ENCODE measurements at places on chromosomes 7 and 10.

GRCh38 chr7:153682628-153683027 lies 369.6 kb upstream of the DPP6 start:
- no peak for DNase-seq

GRCh38 chr7:3955751-3956696 lies 655.0 kb downstream of the SDK1 start:
- DNase-seq = no peak

DNA sequence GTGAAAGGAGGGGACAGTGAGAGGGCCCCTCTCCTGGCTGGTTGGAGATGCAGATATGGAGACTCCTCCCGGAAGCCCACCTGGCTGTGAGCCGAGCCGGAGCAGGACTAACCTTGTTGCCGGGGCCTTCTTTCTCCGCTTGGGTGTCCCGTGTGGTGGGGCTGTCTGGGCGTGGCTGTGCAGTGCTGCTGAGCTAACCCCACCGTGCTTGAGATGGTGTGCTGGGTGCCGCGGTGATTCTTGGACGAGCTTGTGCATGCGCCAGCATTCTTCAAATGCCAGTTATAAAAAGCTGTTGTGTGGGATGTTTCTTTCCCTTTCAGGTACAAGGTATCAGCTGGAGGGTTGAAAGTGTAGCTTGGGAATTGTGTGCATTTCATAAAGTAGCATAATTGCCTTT lies 48.8 kb downstream of the DAGLB start:
- no peak for DNase-seq

- no peak for DNase-seq
These were observed 152.9 kb upstream of the PLXDC2 start for GRCh38 chr10:19663344-19663743.

- no peak for DNase-seq
These were observed 264.2 kb upstream of the SLC26A5 start for GRCh38 chr7:103710247-103710646.

DNA sequence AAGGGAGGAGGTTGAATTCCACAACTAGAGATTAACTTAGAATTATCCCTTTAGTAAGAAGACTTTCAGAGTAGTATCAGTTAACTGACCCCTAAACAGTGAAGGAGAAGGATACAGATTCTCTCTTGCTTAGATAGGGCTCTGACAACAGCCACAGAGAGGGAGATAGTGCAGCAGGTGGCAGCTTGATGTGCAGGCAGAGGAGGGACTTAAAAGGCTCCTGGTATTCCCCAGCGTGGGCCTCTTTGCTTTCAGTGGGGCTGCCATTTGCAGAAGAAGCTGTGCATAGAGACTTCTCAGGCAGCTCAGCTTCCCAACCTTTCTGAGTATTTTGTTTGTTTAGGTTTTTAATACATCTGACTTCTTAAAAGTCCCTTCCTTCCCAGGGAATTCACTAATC lies 16.0 kb downstream of the FZD1 start:
- DNase-seq = no peak

- DNase-seq = no peak
These were observed 107.1 kb upstream of the WDR11 start for GRCh38 chr10:120744040-120744439.

GRCh38 chr7:108002726-108003598 lies at the start of gene LAMB1:
Gene LAMB1, minus strand, starts transcription at chr7:108003161. Its CDS starts 276 bp downstream, at chr7:108002885.
- DNase-seq = peak; percentile 57

GRCh38 chr10:113709221-113709838 lies 29.6 kb downstream of the CASP7 start:
- no peak for DNase-seq

DNA sequence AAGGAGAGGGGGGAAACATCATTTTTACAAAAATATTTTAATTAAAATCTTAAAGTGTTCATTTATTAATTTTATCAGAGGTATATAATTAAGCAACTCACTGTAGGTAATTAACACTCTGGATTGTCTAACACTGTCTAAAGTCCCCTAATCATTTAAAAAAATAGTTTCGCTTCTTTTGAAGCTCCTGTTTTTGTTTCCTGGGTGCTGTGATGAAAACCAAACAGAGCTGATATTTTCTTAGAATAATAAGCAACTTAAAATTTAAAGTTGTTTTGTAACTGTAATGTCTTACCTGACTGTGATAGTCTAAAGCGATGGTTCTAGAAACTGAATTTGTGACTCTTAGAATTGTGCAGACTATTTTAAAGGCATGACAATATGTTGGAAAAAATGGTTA lies 961.0 kb downstream of the GATA3 start:
- no peak for DNase-seq

- peak; percentile 50 for DNase-seq
These were observed 88.1 kb upstream of the RET start for GRCh38 chr10:42988517-42989395.

GRCh38 chr7:27611059-27611458 lies 51.6 kb downstream of the HIBADH start:
- no peak for DNase-seq

- DNase-seq = no peak
These were observed 26.0 kb downstream of the HIP1 start for GRCh38 chr7:75712517-75713361.

DNA sequence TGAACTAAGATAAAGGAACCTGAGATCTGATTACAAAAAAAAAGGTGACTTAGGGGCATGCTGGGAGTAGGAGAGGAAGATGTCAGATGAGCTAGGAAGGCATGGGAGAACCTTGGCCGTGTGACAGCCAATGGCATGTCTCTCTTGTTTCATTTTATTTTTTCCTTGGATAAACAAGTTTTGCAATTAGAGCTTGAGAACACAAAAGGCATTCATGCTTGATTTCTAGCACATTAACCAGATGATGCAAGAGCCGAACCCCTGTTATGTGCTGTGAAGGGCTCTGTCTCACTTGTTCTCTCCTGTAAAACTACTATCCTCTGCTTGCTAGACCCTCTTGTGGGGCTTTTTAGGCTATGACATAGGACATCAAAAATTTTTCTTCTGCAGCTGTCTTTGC lies 134.3 kb upstream of the ASAH2 start:
- DNase-seq = no peak

GRCh38 chr10:43689618-43689954 lies 40.9 kb upstream of the ZNF32 start:
- peak; percentile 80 for DNase-seq

DNA sequence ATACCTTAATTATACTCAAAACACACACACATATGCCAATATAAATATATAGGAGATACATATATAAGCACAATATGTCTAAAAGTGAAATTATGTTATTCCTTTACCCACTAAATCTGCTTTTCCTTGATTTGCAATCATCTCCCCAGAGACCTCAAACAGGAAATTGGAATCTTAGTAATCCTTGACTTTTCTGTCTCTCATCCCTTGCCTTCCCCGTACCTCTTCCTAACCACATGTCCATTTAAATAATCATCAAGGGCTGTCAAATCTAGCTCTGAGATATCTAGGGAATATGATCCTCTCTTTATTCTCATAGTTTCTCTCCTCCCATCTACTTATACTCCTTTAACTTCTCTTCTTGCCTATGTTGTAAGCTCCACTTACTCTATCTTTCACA lies 336.6 kb downstream of the HGF start:
- DNase-seq = no peak

- no peak for DNase-seq
These were observed 89.0 kb upstream of the STEAP4 start for GRCh38 chr7:88395715-88396114.

DNA sequence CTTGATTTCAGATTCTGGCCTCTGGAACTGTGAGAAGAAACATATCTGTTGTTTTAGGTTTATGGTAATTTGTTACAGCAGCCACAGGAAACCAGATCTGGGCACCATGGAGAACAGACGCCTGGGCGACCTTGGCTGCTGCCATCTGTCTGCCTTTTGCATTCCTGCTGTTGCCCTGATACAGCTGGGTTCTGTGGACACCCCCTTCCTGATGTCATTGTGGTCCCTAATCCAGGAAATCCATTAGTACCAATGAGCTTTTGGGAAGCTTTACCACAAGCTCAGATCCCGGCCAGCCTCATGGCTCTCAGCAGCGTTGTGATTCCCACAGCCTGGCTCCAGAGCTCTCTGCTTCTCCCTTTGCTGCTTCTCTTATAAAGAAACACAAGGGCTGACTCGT lies 174.2 kb upstream of the NPS start:
- no peak for DNase-seq

DNA sequence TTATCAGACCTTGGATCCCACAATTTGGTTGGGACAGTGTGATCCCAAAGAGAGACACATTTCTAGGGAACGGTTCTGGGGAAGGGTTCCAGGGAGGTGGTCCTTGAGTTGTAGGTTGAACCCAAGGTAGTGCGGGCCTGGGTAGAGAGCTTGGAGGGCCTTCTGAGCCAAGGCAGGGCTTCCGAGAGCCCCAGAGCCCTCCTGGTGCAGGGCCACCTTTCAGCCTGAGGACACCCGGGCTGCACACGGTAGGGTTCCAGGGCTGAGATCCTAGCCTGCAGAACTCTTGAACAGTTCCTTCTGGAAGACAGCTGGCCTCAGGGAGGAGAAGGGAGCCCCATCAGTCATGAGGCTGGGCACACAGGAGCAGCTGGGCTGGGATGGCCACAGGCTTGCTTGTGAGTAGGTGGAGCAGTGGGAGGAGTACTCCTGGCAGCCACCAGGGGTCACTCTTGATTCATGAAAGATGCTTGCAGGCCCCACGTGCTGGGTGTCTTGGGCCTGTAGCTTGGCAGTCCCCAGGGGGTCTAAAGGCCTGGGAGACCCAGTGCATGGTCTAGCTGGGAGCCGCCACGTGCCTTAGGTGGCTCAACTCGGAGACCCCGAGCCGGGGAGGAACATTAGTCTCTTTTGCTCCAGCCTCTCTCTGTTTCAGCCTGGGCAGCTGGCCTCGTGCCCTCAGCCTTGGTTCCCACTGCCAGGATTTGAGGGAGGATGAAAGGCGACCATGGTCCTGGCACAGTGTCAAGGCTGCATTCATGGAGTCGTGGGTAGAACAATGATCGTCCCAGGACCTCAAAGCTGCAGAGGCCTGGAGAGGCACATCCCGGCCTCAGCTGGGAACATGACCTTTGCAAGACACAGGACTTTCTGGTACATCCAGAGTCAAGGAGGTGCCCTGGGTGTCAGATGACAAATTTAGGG lies 381.6 kb downstream of the TYW1 start:
- peak; percentile 77 for DNase-seq

DNA sequence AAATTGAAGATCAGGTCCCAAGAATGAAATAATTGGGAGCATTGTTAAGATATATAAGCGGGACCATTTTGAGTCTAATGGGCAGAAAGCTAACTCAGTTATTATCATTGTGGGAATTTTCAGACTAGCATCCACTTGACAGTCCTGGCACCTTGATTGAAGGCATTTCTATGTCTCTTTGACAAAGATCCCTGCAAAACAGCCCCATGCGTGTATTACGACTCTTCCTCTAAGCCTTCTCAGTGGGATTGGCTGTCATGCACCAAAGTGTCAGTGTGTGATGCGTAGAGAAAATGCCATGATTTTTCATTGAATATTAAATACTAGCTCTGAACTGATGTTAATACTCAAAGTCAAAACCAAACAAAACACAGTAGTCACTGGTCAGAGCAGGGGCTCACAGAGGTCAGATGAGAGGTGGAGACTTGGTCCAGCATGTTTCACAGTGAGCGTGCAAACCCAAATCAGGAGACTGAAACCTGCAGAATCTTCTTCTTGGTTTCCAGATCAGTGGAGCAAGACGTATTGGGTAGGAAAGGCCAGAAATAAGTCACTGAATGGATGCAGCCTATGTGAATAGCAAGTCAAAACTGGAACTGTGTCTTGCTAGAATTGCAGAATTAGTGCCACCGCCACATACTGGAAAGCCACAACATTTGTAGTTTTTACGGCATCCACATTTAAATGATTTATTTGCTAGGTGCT lies 303.6 kb upstream of the AKR1E2 start:
- DNase-seq = no peak

- DNase-seq = no peak
These were observed 1362.8 kb downstream of the XPNPEP1 start for GRCh38 chr10:108560488-108560887.

DNA sequence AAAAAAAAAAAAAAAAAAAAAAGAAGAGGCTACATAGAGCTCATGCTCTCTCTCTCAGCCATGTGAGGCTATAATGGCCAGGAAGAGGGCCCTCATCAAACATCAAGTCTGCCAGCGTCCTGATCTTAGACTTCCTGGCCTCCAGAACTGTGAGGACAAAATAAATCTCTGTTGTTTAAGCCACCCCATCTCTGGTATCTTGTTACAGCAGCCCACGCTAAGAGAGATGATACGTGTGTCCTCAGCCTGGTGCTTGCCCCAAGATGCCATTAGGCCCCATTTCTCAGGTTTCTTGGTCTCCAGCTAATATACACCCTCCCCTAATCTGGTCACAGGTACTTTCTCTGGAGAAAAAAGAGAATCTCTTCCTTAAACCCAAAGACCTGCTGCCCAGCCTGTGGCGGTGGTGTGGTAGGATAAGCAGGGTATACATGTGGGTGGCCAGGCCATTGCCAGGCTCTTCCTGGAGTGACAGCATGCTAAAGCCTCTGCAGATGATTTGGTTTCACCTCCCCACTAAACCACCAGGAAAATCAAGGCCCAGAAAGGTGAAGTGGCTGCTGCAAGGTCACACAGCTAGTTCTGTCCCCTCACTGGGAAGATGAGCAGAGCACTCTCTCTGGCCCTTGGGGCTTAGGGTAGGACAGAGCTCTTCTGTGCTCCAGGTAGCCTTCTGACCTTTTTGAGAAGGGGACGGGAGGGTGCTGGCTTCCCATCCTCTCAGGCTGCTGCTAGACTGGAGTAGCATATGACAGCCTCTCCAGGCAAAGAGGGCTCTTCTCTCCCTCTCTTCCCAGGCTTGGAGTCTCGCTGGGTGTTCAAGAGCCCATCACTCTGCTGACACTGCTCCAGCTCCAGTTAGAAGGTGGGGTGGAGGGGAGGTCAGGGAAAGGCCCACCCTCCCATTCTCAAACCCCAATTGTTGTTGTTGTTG lies 5.2 kb downstream of the SPOCK2 start:
- peak; percentile 53 for DNase-seq

- no peak for DNase-seq
These were observed 133.6 kb downstream of the TMEM26 start for GRCh38 chr10:61319386-61320256.

DNA sequence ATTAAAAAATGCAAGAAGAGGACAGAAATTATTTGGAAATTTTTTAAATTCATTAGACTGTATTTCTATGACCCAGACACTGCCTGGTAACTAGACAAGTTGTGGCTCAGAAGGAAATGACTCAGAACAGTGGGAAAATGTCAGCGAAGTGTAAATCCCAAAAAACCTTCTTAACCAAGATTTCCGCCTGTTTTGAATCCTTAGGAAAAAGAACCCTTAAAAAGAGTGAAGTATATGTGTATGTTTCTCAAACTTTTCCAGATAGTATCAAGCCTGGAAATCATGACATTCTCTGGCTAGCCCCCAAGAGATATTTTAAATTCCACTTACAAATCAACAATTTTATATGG lies 42.7 kb upstream of the PLXNA4 start:
- no peak for DNase-seq
